Fibroblast of skin of right quadriceps (primary cell): ENCODE measurements at places on chromosomes 5 and 9.
A peak's percentile ranks its signal among the peaks of the same experiment; 100 is the strongest.

DNA sequence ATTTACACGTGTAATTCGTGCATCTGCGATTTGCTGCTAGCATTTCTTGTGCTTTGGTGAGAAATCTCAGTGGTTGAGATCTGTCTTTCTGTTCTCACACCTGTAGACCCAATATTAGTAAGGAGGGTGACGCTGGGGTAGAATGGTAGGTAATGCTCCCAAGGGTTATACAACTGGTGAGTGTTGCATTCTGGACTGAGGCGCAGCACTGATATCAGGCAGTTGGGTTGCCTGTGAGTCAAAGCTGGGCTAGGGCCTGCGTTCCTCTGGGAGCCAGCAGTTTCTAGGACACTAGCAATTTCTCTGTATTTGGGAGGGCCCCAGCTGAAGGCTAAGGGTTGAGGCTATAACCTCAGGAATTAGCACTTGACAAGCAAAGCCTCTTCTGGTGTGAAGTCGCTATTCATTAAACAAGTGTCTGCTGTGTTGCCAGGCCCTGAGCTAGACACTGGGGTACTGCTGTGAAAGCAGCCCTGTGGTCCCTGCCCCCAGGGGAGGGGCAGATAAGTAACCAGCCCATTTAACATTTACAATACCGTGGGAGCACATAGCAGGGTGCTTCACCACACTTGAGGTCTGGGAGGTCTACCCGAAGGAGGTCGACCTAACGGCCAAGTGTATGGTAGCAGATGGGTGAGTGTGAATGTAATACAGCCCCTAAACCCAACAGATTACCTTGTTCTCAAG lies 28.7 kb downstream of the LARP1 start:
- DNase-seq = no peak

DNA sequence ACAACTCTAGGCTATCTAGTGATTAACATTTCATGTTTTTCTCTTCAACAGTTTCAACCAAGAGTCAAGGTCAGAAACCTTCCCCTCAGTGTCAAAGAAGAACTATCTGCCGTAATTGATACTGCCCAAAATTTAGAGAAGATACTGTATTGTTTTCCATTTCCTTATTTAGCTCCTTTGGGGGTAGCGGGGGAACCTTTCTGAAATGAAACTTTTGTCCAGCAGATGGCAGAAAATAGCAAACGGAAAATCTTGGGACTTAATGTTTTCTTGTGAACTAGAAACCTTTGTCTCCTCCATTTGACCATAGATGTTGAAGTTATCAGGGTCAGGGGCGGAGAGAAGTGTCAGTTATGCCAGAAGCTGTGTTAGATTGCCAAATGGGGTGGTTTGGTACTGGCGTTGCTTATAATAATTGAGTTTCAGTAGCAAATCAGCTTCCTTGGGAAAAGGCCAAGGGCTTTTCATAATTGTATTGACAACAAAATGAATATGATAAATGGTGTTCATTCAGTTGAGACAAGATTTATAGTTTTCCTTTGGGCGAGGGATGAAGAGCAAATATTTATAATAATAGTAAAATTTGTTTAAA lies 101.7 kb upstream of the TLX3 start:
- peak; percentile 59 for DNase-seq

DNA sequence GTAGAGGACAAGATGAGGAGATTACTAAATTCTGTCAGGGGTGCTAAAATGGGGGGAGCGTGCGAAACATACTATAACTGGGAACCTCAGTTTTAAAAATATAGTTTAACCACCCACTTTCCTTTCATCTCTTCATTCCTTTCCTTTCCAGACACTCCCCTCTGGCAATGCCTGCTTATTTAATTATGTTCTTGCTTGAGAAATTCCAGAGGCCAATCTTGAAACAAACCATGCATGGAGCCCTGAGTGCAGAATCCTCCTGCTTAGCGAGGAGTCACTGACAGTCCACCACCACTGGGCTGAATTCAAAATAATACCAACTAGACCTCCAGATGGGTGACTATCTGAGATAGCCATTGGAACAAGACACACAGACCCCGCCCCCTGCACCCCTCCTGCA lies 29.7 kb upstream of the C9orf72 start:
- DNase-seq = no peak

- no peak for DNase-seq
Measured at GRCh38 chr9:110143485-110143884, 64.5 kb downstream of the C9orf152 start.

- peak; percentile 45 for DNase-seq
Measured at GRCh38 chr9:73183917-73184861, 32.5 kb downstream of the ANXA1 start.

DNA sequence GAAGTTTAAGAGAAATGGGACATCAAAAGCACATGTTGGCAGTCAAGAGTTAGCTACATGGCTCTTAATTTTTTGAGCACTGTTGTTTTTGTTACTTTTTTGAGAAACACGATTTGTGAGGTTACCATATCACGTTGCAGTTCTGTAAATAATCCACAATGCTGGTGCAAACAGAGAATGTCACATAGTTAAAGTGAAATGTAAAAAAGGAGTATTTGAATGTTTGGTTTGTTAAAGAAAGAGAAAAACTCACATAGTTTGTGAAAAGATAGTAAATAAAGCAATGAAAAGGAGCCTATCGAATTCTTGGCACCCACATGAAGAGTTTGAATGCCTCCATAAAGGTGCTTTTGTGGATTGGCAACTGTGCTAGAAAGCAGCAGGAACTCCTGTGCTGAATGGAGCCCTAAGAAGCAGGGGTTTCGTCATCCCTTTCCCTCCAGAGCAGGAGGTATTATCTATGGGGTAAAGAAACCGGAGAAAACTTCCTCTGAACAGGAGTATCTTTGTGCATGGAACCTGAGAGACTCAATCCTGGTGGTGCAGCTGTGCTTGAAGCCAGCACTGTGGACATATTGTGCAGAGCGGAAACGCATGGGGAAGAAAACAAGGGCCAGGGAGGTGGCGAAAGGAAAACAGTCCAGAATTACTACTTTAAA lies 148.5 kb upstream of the OTULINL start:
- DNase-seq = no peak

GRCh38 chr5:97245386-97245785 lies 62.3 kb upstream of the RIOK2 start:
- DNase-seq = no peak

DNA sequence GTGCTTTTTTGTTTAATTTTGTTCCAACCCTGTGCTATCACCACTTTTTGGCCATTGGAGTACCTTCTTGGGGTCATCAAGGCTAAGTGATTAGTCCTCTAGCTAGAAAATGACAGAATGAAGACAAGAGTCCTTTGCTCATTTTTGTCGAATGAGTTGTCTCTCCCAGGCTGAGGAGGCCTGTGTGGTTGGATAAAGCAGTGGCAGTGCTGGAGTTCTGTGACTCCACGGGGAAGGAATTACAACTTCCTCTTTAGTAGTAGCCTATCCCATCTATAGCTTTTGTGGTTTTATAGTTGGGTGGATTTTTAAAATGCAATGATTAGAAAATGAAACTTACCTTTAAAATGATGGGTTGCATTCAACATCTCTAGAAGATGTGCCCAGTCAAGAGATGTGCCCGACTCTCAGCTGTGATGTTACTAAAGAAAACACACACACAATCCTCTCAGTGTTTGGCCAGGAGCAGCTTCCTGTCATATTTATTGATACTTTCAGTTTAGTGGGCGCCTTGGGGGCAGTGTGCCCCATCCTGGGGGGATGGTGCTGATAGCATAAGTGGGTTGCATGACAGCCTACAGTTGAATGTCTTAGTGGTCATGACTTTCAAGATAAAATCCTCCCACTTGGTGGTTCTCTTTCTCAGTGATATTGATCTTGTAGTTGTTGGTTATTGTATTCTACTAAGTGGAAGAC lies 11.9 kb downstream of the OTULINL start:
- DNase-seq = peak; percentile 53

GRCh38 chr5:150082889-150083288 lies 3.5 kb downstream of the CSF1R start:
- no peak for DNase-seq

- no peak for DNase-seq
Measured at GRCh38 chr5:6386271-6386670, 7.9 kb upstream of the MED10 start.
